ENCODE measurements at places on chromosomes 16 and 17. TPM values are rescaled to one million over a fixed set of nuclear protein-coding genes. Genes with fewer than 3 reads are reported as not detected.

PRSS33 gene
- not detected for total RNA-seq

TMEM219 gene
- total RNA-seq: 145 TPM

GCGR gene
- total RNA-seq: not detected

ITGAX gene
- total RNA-seq: 0.86 TPM

GPR142 gene
- not detected for total RNA-seq

NECAB2 gene
- total RNA-seq: 0.86 TPM

CDK5R1 gene
- total RNA-seq: 0.89 TPM

MRPL28 gene
- 147 TPM for total RNA-seq

PYCARD gene
- total RNA-seq: 112 TPM

ETV4 gene
- total RNA-seq: 16.8 TPM

WNT9B gene
- total RNA-seq: not detected

BRIP1 gene
- total RNA-seq: 3.2 TPM

MT1F gene
- total RNA-seq: 6.2 TPM

GSG1L gene
- total RNA-seq: not detected

GP1BA gene
- total RNA-seq: not detected

CCL14 gene
- not detected for total RNA-seq

OTOA gene
- not detected for total RNA-seq

SLC5A2 gene
- total RNA-seq: not detected

DDX5 gene
- 612 TPM for total RNA-seq

RCVRN gene
- total RNA-seq: not detected

PLEKHH3 gene
- total RNA-seq: 20.5 TPM

LMF1 gene
- total RNA-seq: 22.5 TPM

RAB26 gene
- 1.4 TPM for total RNA-seq

KRTAP16-1 gene
- not detected for total RNA-seq

CRAMP1 gene
- total RNA-seq: 3.5 TPM

All from myometrial cell (primary cell).